ENCODE measurements at places on chromosomes 1 and 21. TPM values are rescaled to one million over a fixed set of nuclear protein-coding genes. Genes with fewer than 3 reads are reported as not detected.

Gene SDC3
- total RNA-seq, result 16.8 TPM

GRCh38 chr1:116544588-116545358, 26.1 kb downstream of the CD58 start:
- DNase-seq, result no peak

Gene TDRD5
- not detected for total RNA-seq

DNA sequence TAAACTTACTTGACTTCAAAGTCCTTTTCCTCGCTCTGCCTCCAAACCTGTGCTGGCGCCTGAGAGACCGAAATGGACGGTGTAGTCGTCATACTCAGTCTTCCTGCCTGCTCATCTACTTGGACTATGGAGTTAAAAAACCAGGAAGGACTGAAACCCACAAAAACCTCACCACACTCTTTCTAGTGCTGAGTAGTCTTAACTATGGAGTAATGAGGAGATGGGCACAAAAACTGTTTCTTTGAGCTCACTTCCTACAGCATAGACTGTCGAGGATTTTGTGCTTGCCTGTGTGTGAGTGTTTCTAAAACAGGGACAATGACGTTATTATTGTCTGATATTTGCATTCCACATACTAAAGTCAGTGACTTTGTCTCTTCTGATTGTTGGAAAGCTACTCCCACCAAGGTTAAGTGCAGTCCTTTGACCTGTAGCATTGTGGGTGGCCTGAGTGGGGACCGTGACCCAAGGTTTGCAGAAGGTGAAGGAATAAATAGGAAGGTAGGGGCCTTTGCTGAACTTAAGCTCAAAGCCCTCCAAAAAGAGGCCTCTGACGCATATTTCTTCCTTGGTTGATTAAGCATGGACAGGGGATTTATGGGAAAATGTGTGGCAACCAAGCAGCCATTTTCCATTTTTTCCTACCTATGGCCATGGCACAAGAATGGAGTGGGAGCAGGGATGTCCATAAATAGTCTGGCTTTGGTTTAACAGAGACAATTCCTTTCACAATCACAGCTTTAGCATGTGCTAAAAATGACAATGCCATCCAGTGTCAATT, 109.6 kb downstream of the ZBTB18 start:
- no peak for DNase-seq

GRCh38 chr1:37071829-37072228, 37.5 kb upstream of the GRIK3 start:
- DNase-seq, result no peak

GRCh38 chr1:116699605-116700004, 32.1 kb upstream of the IGSF3 start:
- DNase-seq, result no peak

GRCh38 chr1:40316595-40317393, at the start of gene COL9A2:
TSS of gene COL9A2 (minus strand) at chr1:40317286. CDS start at chr1:40317197, 89 bp downstream.
- peak; percentile 7 for DNase-seq

Gene CGN
- total RNA-seq, result not detected

GRCh38 chr1:235045034-235045690, 83.5 kb downstream of the TOMM20 start:
- DNase-seq, result peak; percentile 56

DNA sequence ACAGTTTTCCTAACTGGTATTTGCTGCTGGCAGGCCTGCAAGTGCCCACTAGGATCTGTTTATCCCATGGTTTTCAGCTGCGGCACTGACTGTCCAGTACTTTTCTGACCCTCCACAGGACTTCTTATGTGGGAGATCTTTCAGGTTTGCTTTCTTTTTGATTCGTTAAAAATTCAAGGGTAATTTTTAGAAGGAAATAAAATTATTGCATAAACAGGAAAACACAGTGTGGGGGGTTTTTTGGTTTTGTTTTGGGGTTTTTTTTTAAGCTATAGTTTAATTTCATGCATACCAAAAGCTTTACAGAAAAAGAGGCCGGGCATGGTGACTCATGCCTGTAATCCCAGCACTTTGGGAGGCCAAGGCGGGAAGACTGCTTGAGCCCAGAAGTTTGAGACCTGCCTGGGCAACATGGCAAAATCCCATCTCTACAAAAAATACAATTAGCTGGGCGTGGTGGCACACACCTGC, 3.6 kb downstream of the NIBAN1 start:
- peak; percentile 59 for DNase-seq

Gene EFNA4
- total RNA-seq, result 2.6 TPM

GRCh38 chr1:234065794-234066447, 161.4 kb downstream of the SLC35F3 start:
- DNase-seq, result peak; percentile 55

DNA sequence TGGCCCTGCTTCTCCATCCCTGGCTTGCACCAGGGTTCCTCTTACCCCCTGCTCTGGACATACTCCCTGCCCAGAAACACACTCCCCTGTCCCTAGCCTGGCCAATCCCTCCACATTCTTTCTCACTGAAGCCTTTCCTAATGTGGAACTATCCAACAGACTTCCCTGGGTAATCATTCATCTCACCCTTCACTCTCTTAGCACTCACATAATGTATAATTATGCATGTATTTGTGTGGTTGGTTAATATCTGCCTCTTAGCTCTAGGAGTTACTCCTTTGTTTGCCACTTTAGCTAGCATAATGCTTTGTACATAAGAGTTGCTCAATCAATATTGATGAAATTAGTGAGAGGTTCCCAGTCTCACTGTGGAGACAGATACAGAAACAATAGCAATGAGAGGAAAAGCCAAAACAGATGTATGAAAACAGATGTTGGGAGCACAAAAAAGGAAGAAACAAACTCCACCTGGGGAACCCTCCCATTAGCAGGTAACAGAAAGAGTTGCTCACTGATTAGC, 76.9 kb upstream of the WARS2 start:
- no peak for DNase-seq

DNA sequence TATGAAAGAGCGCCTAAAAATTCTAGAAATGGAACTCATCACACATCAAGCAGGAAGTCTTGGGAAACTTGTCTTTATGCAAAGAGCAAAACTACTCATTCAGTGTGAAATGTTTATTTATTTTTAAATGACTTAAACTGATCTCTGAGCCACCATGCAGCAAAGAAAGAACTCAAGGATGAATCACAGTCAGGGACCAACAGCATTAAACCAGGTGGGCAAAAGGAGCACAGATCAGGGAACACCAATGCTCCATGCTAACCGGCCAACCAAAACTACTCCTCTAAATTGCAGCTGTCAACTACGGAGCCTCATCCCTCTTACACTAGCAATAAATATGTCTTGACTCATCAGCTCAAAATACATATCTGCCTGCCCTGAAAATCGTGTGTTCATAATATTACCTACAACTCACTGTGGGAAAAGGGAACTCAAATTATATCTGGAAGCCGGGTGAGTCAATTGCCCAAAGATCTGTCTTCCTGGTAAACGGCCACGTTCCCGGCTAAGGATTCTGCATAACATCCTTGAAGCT, 129.2 kb downstream of the PTPN14 start:
- DNase-seq, result peak; percentile 54

- DNase-seq, result peak; percentile 74
Observed at GRCh38 chr1:46301808-46302640, 1.4 kb downstream of the LRRC41 start.

Gene GBP7
- not detected for total RNA-seq

Gene OR6N1
- not detected for total RNA-seq

- DNase-seq, result peak; percentile 88
Observed at GRCh38 chr1:8456308-8456912, 138.5 kb downstream of the SLC45A1 start.

- DNase-seq, result no peak
Observed at GRCh38 chr21:38780879-38781278, 24.9 kb upstream of the ETS2 start.

Gene GABRD
- not detected for total RNA-seq

All from fibroblast of villous mesenchyme (primary cell).